ENCODE measurements at places on chromosomes 12 and 14.

GRCh38 chr12:24947541-24948419 is 1.1 kb downstream of the BCAT1 start:
- DNase-seq = no peak

GRCh38 chr12:6959805-6960592 is 8.8 kb downstream of the PTPN6 start:
- no peak for DNase-seq

DNA sequence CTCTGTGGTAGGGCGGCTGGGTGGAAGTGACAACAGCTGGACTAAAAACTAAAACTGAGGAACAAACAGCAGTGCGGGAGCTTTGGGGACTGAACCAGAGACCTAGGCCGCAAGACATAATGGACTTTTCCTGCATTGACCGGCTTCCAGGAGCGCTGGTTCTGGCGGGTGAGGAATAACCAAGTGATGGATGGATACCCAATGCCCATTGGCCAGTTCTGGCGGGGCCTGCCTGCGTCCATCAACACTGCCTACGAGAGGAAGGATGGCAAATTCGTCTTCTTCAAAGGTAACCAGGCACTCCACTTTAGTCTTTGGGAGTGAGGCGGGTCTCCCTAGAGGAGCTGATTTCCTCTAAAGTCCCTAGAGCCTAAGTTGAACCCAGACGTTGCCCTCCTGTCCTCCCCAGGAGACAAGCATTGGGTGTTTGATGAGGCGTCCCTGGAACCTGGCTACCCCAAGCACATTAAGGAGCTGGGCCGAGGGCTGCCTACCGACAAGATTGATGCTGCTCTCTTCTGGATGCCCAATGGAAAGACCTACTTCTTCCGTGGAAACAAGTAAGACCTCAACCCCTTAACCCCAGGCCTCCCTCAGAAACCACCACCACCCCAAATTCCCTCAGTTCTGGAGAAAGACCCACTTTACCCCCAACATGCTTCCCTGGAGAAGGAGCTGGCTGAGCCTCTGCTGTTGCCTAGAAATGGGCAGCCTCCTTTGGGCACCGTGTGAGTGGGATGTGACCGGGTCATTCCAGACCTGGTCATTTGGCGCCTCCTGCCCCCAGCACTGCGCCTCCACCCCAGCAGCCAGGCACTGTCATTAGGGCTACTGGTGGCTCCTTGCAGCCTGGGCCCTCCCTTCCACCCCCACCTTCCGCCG is 8.1 kb downstream of the MMP14 start:
- no peak for DNase-seq

DNA sequence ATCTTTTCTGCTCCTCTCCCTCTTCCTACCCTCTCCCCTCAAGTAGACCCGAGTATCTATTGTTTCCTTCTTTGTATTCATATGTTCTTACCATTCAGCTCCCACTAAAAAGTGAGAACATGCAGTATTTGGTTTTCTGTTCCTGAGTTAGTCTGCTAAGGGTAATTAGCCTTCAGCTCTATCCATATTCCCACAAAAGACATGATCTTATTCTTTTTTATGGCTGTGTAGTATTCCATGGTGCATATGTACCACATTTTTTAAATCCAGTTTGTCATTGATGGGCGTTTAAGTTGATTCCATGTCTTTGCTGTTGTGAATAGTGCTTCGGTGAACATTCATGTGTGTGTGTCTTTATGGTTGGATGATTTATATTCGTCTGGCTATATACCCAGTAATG is 32.2 kb downstream of the CRADD start:
- no peak for DNase-seq

- no peak for DNase-seq
These were observed 35.6 kb downstream of the GCH1 start for GRCh38 chr14:54867011-54867410.

DNA sequence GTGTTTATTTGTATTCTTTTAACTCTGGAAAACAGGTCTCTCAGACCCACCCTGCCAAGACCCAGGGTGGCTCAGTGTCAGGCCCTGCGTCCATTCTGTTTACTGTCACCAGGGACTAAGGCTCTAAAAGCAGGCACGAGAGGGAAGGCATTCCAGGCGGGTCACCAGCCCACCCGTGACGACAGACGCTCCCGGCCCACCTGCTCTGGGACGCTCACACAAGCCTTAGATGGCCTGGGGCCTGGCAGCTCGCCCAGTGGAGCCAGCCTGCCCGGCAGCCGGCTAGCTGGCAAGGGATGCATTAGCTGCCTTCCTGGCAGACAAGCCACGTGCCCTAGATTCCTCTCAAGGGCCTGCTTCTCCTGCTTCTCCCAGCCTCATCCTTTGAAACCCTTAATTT is 9.2 kb upstream of the NUAK1 start:
- no peak for DNase-seq

- no peak for DNase-seq
These were observed 7.6 kb upstream of the KCNA5 start for GRCh38 chr12:5036031-5036430.

DNA sequence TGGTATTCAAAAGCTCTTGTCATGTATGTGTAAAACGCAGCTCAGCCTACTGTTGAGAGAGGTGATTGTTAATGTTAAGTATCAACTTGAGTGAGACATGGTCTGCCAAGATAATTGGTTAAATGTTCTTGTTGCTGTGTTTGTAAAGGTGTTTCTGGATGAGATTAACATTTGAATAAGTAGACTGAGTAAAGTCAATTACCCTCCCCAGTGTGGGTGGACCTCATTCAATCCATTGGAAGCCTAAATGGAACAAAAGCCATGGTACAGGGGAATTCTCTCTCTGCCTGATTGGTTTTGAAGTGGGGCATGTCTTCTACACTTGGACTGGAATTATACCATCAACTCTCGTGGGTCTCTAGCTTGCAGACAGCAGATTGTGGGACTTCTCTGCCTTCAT is 63.8 kb upstream of the RERGL start:
- DNase-seq = no peak

GRCh38 chr12:40010899-40011774 is 94.7 kb downstream of the SLC2A13 start:
- peak; percentile 34 for DNase-seq

- no peak for DNase-seq
These were observed 550.3 kb downstream of the FSCB start for GRCh38 chr14:43956741-43957140.

GRCh38 chr12:26150736-26151450 is 26.1 kb upstream of the BHLHE41 start:
- DNase-seq = no peak

GRCh38 chr12:82415402-82415801 is 57.1 kb downstream of the METTL25 start:
- no peak for DNase-seq

DNA sequence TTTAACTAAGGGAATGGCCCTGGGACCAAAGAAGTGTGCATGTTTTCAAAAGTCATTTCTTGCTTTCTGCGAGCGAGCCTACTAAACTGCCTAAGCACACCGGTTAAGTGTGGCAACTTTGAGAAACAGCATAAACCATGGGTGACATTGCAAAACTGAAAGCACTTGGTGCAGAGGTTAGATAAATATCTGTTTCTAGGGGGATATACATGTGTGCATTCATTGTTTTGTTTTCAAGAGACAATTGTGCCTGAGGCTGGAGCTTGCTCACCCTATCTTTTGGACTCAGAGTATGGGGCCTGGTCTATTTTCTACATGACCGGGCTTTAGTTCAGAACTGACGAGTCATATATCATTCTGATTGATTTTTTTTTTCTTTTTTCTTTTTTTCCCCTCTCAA is 923.4 kb downstream of the NRXN3 start:
- no peak for DNase-seq

- DNase-seq = no peak
These were observed 232.2 kb downstream of the C12orf50 start for GRCh38 chr12:87796961-87797516.
